ENCODE measurements at places on chromosomes 1 and 21. TPM values are rescaled to one million over a fixed set of nuclear protein-coding genes. Genes with fewer than 3 reads are reported as not detected.
A peak's percentile ranks its signal among the peaks of the same experiment; 100 is the strongest.

DNA sequence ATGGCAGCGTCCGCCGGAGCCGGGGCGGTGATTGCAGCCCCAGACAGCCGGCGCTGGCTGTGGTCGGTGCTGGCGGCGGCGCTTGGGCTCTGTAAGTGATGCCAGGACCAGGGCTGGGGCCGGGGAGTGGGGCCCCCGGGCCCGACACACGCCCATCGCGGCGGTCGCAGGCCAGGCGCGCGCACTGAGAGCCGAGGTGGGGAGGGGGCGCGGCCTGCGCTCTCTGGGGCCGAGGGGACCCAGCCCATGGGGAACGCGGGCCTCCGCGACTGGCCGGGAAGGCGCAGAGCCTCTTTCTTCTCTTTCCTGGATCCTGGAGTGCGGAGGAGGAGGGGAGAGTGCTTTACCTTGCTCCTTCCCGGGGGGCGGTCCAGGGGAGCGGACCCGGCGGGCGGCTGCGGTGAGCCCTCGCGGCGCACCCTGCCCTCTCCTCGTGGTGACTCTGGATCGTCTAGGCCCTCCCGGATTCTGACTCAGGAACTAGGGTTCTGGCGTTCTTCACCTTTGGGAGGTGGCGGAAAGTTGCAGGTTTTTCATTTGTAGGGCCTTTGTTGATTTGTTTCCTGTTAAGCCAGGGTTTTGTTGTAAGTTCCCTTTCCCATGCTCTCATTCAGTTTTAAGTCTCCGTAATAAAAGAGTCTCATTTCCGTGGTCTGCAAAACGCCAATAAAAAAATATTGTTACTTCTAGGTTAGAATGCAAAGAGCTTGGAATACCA lies 529 bp downstream of the MPZL1 start:
- H3K4me3 ChIP-seq = peak overlapping the region; percentile 96
- H3K27me3 ChIP-seq = no peaks in the 10 kb centered on the region
- no peak for DNase-seq
- no peaks in the 10 kb centered on the region for H3K4me1 ChIP-seq

DNA sequence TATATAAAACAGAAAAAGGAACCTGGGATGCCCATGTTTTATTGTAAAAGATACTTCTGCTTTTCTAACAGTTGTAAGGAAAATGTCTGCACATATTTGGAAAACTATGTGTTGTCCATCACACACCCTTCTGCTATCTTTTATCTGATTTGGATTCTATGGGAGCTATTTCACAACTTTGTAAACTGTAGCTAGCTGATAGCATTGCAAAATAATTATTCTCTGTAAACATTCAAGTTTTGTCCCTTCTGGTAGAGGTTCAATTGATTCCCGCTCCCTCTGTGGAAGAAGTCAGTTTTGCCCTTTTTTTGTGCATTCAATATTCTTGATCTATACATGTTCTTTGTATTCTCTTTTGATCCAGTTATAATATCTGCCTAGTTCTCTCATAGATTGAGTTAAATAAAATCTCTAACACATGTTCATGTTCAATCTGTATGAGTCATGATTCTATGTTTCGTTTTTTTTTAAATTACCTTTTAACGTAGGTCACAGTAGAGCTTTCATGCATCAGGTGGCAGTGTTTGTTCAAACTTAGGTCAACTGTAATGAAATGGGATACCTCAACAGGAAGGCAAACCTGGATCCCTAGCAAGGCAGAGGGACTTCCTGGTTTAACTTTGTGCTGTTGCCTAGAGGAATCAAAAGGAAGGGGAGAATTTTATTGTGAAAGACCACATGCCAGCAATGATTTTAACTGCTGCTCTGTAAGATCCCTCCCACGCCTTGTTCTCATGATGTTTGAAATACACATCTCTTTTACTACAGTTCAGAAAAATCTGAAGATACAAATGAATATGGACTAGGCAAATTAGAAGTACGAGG lies 26.0 kb upstream of the BCL9 start:
- no peaks in the 10 kb centered on the region for H3K36me3 ChIP-seq
- no peaks in the 10 kb centered on the region for H3K4me1 ChIP-seq
- no peak overlapping the region for H3K4me3 ChIP-seq

DNA sequence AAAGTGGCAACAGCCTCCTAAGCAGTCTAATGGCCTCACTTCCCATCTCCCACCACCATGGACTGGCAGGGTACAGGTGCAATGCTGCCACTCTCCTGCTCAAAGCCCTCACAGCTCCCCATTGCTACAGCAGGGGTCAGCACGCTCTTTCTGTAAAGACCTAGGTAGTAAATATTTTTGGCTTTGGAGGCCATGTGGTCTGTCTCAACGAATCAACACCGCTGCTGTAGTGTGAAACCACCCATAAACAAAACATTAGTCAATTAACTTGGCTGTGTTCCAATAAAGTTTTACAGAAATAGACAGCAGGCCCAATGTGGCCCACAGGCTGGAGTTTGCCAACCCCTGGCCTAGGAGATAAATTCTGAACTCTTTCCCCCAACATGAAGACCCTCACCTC lies 44.6 kb upstream of the TMEM125 start:
- H3K4me1 ChIP-seq = no peaks in the 10 kb centered on the region
- H3K36me3 ChIP-seq = no peaks in the 10 kb centered on the region
- DNase-seq = no peak
- H3K27me3 ChIP-seq = no peaks in the 10 kb centered on the region
- no peak overlapping the region for H3K4me3 ChIP-seq

DNA sequence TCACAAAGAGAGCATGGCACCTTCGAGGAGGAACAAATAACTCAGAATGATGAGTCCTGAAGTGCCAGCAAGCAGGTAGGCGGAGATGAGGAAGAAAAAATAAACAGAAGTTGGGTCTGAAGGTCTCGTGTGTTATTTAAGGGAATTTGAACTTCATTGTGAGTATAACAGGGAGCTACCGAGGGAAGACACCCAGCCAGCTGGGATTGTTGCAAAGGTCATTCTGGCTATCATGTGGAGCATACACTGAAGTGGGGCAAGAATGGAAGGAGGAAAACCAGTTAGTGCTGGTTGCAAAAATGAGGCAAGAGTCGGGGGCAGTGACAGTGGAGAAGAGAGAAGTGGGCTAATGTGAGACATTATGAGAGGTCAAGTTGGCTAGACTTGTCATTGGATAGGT lies 53.6 kb upstream of the RAP1A start:
- H3K27me3 ChIP-seq = no peaks in the 10 kb centered on the region
- no peak for DNase-seq
- no peaks in the 10 kb centered on the region for H3K36me3 ChIP-seq
- H3K27ac ChIP-seq = no peak overlapping the region

DNA sequence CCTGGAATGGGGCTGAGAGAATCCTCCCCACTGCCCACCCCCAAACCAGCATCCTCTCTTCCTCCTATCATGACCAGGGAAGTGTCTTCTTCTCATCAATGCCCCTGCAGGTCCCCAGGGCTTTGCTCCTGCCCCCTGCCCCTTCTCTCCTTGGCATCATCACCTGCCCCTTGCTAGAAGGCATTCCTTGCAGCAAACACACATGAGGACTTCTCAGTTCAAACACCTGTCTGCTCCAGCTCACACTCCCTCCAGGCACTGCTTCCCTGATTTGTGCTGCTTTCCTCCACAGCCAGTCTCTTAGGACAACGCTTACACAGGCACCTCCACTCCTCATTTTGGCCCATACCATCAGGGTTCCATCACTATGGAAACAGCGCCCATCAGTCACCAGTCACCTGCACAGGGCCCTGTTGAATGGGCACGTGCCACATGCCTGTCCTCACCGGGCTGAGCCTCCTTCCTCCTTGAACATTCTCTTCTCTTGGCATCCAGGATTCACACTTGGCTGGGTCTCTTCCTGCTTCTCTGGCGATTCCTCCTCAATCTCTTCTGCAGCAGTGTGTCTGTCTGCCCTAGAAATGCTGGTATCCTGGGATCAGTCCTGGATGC lies 81.9 kb upstream of the EDN2 start:
- no peak overlapping the region for H3K27ac ChIP-seq
- H3K4me3 ChIP-seq = no peak overlapping the region
- H3K4me1 ChIP-seq = no peaks in the 10 kb centered on the region

The FCRL6 gene
- total RNA-seq = 2.8 TPM
